ENCODE measurements at places on chromosomes 7 and 10. TPM values are rescaled to one million over a fixed set of nuclear protein-coding genes. Genes with fewer than 3 reads are reported as not detected.

GPRIN2 gene
- total RNA-seq: 8.2 TPM

ZDHHC6 gene
- total RNA-seq: 28.1 TPM

PARP12 gene
- total RNA-seq: 25.0 TPM

STEAP1B gene
- 1.5 TPM for total RNA-seq

ASNS gene
- total RNA-seq: 8.5 TPM

CPA2 gene
- total RNA-seq: 0.18 TPM

COL13A1 gene
- total RNA-seq: 13.0 TPM

WEE2 gene
- total RNA-seq: 0.23 TPM

PYROXD2 gene
- total RNA-seq: 17.6 TPM

MYOF gene
- 48.1 TPM for total RNA-seq

FAM131B gene
- 1.9 TPM for total RNA-seq

HHEX gene
- 5.3 TPM for total RNA-seq

MYOZ1 gene
- total RNA-seq: 196 TPM

FAM241B gene
- total RNA-seq: 4.1 TPM

CLEC5A gene
- total RNA-seq: 2.3 TPM

RPA3 gene
- 19.9 TPM for total RNA-seq

ABCC2 gene
- total RNA-seq: 9.1 TPM

SPDYE2 gene
- total RNA-seq: not detected

CCDC7 gene
- total RNA-seq: 20.4 TPM

CFAP43 gene
- total RNA-seq: 12.3 TPM

TAS2R3 gene
- 7.1 TPM for total RNA-seq

LEP gene
- 0.70 TPM for total RNA-seq

CYTH3 gene
- total RNA-seq: 63.5 TPM

GPR85 gene
- 1.5 TPM for total RNA-seq

TUBB8 gene
- total RNA-seq: 0.12 TPM

PAX2 gene
- total RNA-seq: 122 TPM

C1GALT1 gene
- 30.9 TPM for total RNA-seq

GIMAP8 gene
- 10.6 TPM for total RNA-seq

MSMB gene
- total RNA-seq: not detected

RINT1 gene
- total RNA-seq: 10.9 TPM

FANK1 gene
- total RNA-seq: 4.9 TPM

KRIT1 gene
- total RNA-seq: 44.8 TPM

ALOX5 gene
- total RNA-seq: 17.9 TPM

TACC2 gene
- 26.1 TPM for total RNA-seq

IRF5 gene
- 9.4 TPM for total RNA-seq

UNC5B gene
- 44.9 TPM for total RNA-seq

MRLN gene
- 26.3 TPM for total RNA-seq

AGR2 gene
- 26.9 TPM for total RNA-seq

PPP1R3C gene
- total RNA-seq: 141 TPM

C7orf25 gene
- total RNA-seq: 10.3 TPM

CHN2 gene
- 13.4 TPM for total RNA-seq

CUZD1 gene
- 0.29 TPM for total RNA-seq

All from metanephros (tissue), 2 donors.